Stimulated activated naive B cell treated with anti-CD40 and anti-IgM and Interleukin-4, amounts not matched to agents 10 μg/mL and 1 μg/mL and 100 μg/mL, for 72 hours (primary cell): ENCODE measurements at places on chromosomes 1 and 21.
A peak's percentile ranks its signal among the peaks of the same experiment; 100 is the strongest.

GRCh38 chr1:58574816-58575215 lies 2.2 kb downstream of the TACSTD2 start:
- H3K4me3 ChIP-seq = no peak overlapping the region
- H3K4me1 ChIP-seq = peaks cover 19% of the 10 kb centered on the region
- H3K36me3 ChIP-seq = no peaks in the 10 kb centered on the region
- no peak overlapping the region for H3K27ac ChIP-seq
- no peak for DNase-seq

GRCh38 chr1:52238887-52239707 lies 97.2 kb downstream of the ZFYVE9 start:
- no peak overlapping the region for H3K4me3 ChIP-seq
- H3K4me1 ChIP-seq = peaks cover 7% of the 10 kb centered on the region
- no peak for DNase-seq

DNA sequence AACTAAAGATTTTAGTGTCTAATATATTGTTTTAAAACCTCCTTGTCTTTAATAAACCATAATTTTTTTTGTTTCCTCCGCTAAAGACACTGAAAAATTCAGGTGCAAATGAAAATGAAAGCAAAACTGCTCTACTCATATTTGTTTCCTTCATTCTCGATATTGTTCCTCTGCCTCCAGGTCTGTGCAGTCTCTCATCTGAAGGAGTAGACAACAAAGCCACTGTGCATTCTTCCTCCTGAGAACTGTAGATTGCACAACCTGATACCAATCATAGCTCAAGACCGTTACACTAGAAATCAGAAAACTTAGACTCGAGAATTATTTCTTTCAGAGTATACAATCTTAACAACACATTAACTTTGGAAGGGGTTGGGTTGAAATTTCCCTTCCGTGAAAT lies 373.1 kb upstream of the CXADR start:
- H3K36me3 ChIP-seq = no peaks in the 10 kb centered on the region
- no peak overlapping the region for H3K27ac ChIP-seq
- H3K27me3 ChIP-seq = no peaks in the 10 kb centered on the region
- H3K4me1 ChIP-seq = peaks cover 6% of the 10 kb centered on the region

DNA sequence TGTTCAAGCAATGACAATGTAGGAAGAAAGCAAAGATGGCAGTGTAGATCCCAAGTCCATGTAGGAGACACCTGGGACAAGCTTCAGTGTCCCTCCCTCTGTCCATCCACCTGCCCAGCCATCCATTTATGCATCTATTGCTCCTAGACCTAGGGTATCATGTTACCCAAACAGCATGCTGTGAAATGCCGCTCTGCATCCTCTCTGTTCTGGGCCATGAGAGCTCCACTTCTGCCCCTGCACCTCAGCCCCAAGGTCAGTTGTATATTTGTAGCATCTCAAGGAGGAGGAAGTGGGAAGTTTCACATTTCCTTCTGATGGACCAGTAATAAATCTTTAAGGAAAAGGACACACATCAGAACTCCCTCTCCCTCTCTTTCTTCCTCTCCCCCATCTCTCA lies 27.9 kb upstream of the TSPEAR start:
- H3K27me3 ChIP-seq = peaks cover 3% of the 10 kb centered on the region
- H3K4me1 ChIP-seq = no peaks in the 10 kb centered on the region
- DNase-seq = no peak
- no peak overlapping the region for H3K4me3 ChIP-seq
- H3K36me3 ChIP-seq = peaks cover 22% of the 10 kb centered on the region

DNA sequence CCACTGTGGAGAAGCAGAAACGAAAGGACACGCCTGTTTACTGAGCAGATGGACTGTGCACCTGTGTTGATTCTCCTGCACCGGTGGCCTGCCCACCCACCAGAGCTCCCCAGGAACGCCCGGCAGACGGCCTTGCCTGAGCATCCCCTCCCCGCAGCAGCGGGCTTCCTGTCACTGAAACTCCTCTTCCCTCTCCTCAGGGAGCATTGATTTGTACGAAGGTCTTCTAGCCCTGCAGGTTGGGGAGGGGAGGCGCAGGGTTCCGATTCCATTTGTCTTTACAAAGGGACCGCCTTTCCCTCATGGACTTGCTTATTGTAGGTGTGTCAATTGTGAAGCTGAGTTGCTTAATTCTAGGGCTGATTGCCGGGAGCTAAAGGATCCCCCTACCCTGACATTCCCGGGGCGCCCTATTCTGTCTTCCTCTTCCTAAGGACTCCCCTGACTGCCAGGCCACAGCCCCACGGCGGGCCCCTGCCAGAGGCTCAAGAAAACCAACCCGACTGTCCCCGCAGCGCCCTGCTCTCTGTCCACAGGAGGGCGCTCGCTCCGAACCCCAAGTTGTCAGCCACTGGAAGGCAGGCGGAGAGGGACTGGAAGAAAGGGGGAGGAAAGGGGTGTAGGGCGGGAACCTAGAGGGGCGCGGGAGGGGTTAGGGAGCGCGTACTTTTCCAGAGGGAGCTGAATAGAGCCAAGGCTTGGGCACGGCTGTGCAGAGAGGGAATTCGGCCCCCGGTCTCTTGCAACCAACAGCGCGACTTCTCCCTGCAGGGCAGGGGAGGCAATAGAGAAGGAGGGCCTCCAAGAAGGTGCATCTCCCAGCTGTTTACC lies 2.8 kb downstream of the S100A6 start:
- DNase-seq = peak; percentile 35
- peaks cover 7% of the 10 kb centered on the region for H3K36me3 ChIP-seq
- H3K27me3 ChIP-seq = no peaks in the 10 kb centered on the region
- peaks cover 36% of the 10 kb centered on the region for H3K4me1 ChIP-seq
- H3K4me3 ChIP-seq = peak overlapping the region; percentile 18
